ENCODE measurements at places on chromosomes 7 and 10.
A peak's percentile ranks its signal among the peaks of the same experiment; 100 is the strongest.

- no peak for DNase-seq
- H3K36me3 ChIP-seq = no peaks in the 10 kb centered on the region
- H3K4me3 ChIP-seq = no peak overlapping the region
- peaks cover 14% of the 10 kb centered on the region for H3K4me1 ChIP-seq
- no peaks in the 10 kb centered on the region for H3K27me3 ChIP-seq
- no peak overlapping the region for H3K27ac ChIP-seq
These were observed 99.0 kb upstream of the PDE1C start for GRCh38 chr7:32169228-32169627.

GRCh38 chr7:116588225-116588624 lies 63.4 kb downstream of the CAV1 start:
- peaks cover 32% of the 10 kb centered on the region for H3K4me1 ChIP-seq
- peak overlapping the region; percentile 76 for H3K27ac ChIP-seq
- peak; percentile 88 for DNase-seq
- no peaks in the 10 kb centered on the region for H3K36me3 ChIP-seq
- no peaks in the 10 kb centered on the region for H3K27me3 ChIP-seq

- H3K36me3 ChIP-seq = no peaks in the 10 kb centered on the region
- no peaks in the 10 kb centered on the region for H3K27me3 ChIP-seq
- peak overlapping the region; percentile 91 for H3K27ac ChIP-seq
- peaks cover 82% of the 10 kb centered on the region for H3K4me1 ChIP-seq
These were observed 208.6 kb downstream of the ZNF365 start for GRCh38 chr10:62582804-62583208.

- H3K27ac ChIP-seq = no peak overlapping the region
- no peaks in the 10 kb centered on the region for H3K36me3 ChIP-seq
- no peak for DNase-seq
- peaks cover 21% of the 10 kb centered on the region for H3K27me3 ChIP-seq
- no peaks in the 10 kb centered on the region for H3K4me1 ChIP-seq
These were observed 38.3 kb upstream of the PRLHR start for GRCh38 chr10:118633786-118634185.

DNA sequence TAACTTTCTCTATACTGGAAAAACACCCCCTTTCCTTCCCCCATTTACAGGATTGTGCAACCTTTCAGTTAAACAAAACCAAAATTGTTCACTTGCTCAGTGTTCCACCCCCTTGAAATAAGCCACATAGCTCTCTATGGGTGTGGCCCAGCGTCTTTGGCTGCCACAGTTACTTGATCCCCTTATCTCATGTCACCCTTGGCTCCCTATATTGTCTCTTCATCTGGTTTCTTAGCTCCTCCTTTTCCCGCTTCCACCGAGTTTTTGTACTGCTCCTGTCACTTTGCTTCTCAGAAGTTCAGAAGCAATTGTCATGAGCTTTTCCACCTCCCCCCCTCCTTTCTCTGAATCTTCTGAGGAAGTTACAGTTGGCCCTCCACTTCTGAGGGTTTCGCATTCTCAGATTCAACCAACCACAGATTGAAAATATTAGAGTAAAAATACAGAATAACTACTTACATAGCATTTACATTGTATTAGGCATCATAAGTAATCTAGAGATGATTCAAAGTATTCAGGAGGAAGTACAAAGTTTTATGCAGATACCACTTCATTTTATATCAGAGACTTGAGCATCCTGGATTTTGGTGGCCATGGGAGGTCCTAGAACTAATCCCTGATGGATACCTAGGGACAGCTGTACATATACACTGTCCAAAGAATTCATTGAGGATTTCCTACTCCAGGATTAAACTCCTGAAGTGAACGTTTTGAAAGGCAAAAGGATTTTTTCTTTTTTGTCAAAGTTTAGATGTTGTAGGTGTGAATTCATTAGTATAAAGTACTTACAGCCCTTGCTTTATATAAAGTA lies 60.4 kb downstream of the ADD3 start:
- H3K4me3 ChIP-seq = peak overlapping the region; percentile 33

DNA sequence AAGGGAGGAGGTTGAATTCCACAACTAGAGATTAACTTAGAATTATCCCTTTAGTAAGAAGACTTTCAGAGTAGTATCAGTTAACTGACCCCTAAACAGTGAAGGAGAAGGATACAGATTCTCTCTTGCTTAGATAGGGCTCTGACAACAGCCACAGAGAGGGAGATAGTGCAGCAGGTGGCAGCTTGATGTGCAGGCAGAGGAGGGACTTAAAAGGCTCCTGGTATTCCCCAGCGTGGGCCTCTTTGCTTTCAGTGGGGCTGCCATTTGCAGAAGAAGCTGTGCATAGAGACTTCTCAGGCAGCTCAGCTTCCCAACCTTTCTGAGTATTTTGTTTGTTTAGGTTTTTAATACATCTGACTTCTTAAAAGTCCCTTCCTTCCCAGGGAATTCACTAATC lies 16.0 kb downstream of the FZD1 start:
- H3K27ac ChIP-seq = no peak overlapping the region
- H3K4me3 ChIP-seq = no peak overlapping the region
- H3K36me3 ChIP-seq = no peaks in the 10 kb centered on the region

DNA sequence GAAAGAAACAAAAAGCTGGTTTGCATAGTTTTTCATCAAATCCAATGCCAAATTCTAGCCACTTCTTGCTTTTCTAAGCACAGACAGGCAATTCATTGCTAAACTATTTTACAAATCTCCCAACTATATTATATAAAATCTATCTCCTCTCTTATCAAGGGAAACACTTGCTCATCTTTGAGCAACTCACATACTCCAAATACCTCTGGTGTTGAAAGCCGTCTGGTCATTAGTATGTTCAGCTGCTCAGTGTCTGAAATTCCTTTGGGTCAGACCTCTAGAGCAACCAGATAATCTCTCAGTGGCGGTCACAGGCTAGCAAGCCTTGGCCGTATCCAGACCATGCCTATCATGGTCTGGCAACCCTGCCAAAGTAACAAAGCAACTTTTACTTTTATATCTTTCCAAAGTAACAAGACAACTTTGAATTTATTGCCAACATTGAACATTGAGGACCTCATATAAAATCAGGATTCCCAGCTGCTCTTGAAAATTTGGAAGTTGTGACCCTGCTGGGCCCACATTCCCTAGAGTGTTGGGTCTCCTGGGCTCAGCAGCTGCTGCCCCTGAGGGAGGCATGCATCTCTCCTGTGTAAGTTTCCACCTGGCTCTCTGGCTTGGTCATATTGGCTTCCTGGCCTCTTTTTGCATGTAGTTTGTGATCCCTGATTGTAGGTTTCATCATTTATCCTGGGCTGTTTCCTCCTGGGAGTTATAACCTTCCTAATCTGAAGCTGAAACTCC lies 56.8 kb upstream of the LANCL2 start:
- 0 out of 2 replicates have a peak, but pooled peaks cover 4% of the 10 kb centered on the region for H3K27me3 ChIP-seq
- DNase-seq = peak; percentile 82
- H3K27ac ChIP-seq = peak overlapping the region; percentile 35
- no peaks in the 10 kb centered on the region for H3K36me3 ChIP-seq
- peaks cover 41% of the 10 kb centered on the region for H3K4me1 ChIP-seq
- H3K4me3 ChIP-seq = no peak overlapping the region

- H3K4me3 ChIP-seq = no peak overlapping the region
- H3K27ac ChIP-seq = no peak overlapping the region
- no peaks in the 10 kb centered on the region for H3K36me3 ChIP-seq
- no peaks in the 10 kb centered on the region for H3K4me1 ChIP-seq
- peaks cover 42% of the 10 kb centered on the region for H3K27me3 ChIP-seq
These were observed 19.6 kb downstream of the ASAH2 start for GRCh38 chr10:50231515-50232260.

DNA sequence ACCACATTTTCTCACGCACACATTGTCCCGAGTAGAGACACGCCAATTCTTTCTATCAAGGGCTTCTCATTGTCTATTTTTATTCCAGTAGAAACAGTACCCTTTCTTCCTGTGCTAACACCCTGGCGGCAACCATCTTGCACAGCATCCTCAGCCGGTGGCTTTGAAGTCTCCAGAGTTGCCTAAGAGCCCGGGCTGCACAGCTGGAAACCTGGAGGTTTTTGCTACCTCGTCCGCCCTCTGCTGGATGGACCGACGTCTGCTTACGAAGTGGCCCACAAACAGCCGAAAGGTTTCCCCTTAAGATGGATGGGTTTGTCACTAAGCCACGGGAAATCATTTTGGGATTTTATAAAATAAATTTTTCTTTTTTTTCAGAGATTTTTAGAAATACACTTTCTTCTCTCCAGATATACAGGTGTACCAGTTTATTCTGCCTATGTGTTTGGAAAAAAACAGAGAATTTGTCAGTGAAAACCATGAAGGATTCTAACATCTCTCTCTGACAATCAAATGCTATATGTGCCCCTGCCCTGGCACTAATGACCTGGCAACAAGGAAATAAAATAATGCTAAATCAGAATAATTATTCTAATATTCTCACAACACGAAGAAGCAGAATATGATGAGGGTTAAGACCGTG lies 81.8 kb upstream of the FAM204A start:
- H3K27me3 ChIP-seq = no peaks in the 10 kb centered on the region
- DNase-seq = peak; percentile 97
- no peak overlapping the region for H3K27ac ChIP-seq
- H3K4me3 ChIP-seq = peak overlapping the region; percentile 26
- no peaks in the 10 kb centered on the region for H3K4me1 ChIP-seq
- no peaks in the 10 kb centered on the region for H3K36me3 ChIP-seq

DNA sequence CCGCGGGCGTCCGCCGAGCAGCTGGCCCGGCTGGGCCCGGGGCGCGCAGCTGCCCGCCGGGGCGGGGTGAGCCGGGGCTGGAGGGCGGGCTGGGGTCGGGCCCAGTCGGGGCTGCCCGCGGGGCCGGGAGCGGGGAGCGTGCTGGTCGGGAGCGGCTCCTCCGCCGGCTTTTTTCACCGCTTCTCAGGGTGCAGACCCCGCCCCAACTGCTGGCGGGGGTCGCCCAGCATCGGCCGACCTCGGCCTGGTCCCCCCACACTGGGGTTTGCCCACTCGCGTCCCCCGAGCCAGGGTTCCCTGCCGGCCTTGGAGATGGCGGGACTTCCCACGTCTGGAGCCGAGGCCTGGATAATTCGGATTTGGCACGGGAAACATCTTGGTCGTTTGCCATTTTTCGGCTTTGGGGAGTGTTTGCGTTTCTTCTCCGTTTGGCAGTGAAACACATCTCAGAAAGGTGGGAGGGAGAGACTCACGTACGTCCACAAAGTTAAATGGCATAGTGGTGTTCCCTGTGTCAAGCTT lies 432 bp downstream of the TMEM248 start:
- H3K4me3 ChIP-seq = peak overlapping the region; percentile 98
- peak; percentile 71 for DNase-seq
- H3K27me3 ChIP-seq = no peaks in the 10 kb centered on the region
- peak overlapping the region; percentile 70 for H3K27ac ChIP-seq

DNA sequence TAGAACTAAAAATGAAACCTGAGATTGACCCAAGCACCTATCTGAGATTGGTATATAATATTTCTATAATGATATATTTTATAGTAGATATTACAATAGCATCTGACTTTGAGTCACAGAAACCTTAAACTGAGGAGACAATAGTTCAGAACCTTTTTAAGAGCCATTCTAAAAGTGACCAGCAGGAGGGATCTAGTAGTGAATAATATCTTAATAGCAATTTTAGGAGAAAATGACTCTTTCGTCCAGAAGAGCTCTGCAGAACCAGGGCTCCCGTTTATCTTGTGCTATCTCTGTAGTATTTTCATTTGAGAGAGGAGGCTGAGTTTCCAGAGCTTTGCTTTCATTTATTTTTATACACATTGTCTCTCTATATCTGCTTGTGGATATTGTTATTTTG lies 68.1 kb downstream of the PODXL start:
- peak; percentile 57 for DNase-seq
- H3K4me1 ChIP-seq = peaks cover 18% of the 10 kb centered on the region
- no peak overlapping the region for H3K4me3 ChIP-seq
- H3K27me3 ChIP-seq = no peaks in the 10 kb centered on the region
- no peaks in the 10 kb centered on the region for H3K36me3 ChIP-seq

DNA sequence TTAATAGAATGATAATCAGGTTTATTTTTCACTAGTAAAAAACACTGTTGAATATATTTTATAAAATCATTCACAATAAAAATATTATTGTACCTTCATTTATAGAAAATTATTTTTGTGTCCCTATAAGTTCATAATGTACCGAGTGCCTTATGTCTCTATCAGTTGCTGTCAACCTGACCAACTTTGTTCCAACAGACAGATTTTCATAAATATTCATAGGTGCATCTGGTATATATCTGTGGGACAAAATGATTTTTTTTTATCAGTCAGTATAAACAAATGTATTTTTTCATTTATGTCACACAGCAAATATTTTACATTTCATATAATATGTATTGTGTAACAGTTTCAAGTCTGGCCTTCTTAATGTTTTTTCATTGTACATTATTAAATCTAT lies 195.9 kb downstream of the HGF start:
- DNase-seq = no peak
- no peak overlapping the region for H3K4me3 ChIP-seq
- peaks cover 12% of the 10 kb centered on the region for H3K4me1 ChIP-seq
- no peak overlapping the region for H3K27ac ChIP-seq

DNA sequence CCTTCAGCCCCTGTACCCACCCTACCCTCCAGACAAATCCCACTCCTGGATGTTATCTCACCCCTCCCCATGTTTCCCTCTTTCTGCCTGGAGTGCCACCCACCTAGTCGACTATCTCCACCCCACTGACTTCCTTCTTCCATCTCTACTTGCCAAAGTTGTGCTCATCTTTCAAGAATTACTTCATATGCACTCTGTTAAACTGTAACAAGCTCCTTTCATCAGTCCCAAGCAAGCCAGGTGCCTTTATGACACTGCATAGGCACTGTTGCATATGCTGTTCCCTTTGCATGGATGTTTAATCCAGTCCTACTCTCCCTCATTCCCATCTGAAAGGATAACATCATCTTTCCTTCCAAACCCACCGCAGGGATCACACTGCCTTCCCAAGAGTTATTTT lies 8.9 kb upstream of the CDK1 start:
- no peak for DNase-seq
- no peak overlapping the region for H3K27ac ChIP-seq
- H3K36me3 ChIP-seq = no peaks in the 10 kb centered on the region
- H3K27me3 ChIP-seq = 0 out of 2 replicates have a peak, but pooled peaks cover 4% of the 10 kb centered on the region
- H3K4me1 ChIP-seq = no peaks in the 10 kb centered on the region
